ENCODE measurements at places on chromosomes 12 and 14.

- DNase-seq, result peak; percentile 34
Observed at GRCh38 chr14:101665478-101666078, 95.9 kb upstream of the PPP2R5C start.

- DNase-seq, result peak; percentile 67
Observed at GRCh38 chr14:78697341-78697740, 527.2 kb downstream of the NRXN3 start.

- DNase-seq, result no peak
Observed at GRCh38 chr12:70540996-70541395, 96.2 kb downstream of the PTPRB start.

DNA sequence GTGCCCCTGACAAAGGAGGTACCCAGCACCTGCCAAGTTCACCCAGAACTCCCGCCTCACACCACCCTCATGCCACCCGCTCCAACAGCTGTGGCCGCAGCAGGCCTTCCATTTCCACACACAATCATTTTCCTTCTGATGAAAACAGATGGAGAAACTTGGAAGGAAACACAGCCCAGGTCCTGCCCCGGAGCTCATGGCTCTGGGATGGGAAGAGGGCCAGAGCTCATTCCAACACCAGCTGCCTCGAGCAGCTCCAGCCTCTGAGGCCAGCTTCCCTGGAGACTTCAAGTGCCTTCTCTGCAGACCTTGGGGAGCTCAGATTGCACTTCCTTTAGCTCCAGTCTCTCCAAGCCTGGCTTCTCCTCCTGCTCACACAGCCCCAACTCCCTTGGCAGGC lies 55.1 kb upstream of the CMKLR1 start:
- no peak for DNase-seq

GRCh38 chr14:101815994-101816393 lies 54.5 kb downstream of the PPP2R5C start:
- DNase-seq, result no peak

- no peak for DNase-seq
Observed at GRCh38 chr14:93025055-93025454, 90.7 kb downstream of the ITPK1 start.

GRCh38 chr14:50399251-50400032 lies 2.8 kb upstream of the CDKL1 start:
- no peak for DNase-seq

DNA sequence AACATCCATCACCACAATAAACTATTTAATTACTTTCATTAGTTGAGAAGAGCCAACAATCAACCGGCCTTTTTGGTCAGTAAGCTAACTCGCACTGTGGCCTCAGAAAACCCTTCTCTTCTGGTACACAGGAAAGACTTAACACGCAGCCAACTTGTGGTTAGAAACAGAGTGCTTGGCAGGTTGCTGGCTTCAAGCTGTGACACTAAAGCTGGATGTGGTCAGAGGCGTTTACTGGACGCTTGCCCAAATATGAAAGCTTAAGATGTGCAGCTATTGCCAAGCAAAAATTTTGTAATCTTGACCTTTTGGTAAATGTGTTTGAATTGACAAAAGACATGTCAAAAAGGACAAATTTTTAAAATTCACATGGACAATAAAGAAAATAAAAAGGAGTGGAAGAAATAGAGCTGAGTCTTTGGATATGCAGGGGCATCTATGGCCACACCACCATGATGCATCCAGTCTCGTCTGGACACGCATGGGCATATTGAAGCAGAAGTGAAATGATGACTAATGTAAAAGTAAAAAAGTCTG lies 2.6 kb upstream of the KLRK1 start:
- no peak for DNase-seq

DNA sequence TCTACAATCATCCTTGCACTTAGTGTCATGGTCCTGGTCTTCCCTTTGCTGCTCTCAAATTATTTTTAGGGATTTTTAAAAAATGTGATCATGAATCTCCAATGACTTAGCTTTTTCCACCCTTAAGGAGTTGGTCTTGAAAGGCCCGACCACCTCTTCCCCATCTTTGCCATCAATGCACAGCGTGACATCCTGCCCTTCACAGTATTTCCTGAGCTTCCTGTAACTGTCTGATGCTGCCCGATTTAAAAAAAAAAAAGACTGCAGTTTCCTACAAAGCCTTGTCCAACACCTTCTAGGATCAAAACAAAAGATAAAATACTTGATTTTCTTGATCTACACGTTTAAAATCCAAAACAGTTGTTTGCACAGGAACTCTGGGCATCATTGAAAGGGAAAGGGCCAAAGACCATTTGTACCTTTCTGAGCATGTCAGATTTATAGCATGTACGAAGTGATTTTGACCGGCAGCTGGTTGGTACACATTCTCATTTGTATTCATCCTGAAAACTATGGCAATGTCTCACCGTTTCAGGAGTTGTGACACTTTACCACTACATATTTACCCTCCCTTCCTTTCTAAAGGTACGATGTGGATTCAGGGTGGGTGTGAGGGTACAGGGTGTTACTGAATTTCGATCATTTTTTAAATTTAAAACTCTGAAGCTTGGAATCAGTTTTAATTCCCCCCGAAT lies 7.4 kb upstream of the ELK3 start:
- no peak for DNase-seq

DNA sequence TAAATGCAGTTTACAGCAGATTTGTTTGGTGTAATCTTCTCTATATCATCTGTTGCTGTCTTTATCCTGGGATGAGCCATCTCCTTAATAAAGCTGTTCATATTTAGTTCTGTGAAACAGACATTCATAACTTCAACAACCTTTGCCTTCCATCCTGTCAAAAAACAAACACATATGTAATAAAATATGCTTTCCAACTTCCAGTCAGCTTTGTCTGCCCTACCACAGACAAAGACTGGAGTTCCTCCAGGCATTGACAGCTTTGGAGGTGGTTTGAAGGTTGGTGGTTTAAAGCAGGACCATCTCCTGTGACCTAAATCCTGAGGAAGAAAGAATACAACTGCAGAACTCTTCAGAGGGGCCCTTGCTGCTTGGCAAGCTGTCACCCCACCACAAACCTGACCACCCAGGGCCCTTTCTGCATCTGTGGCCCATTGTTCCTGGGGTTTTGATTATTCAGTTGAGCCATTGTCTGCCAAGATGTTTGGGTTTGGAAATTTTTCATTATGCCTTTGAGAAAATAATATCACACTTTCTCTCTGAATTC lies 28.2 kb upstream of the PTGR2 start:
- no peak for DNase-seq

Data from NCI-H1436 (cell line).